ENCODE measurements at places on chromosomes 1 and 21. TPM values are rescaled to one million over a fixed set of nuclear protein-coding genes. Genes with fewer than 3 reads are reported as not detected.

GRCh38 chr1:248807067-248807737 lies 18.5 kb downstream of the SH3BP5L start:
- H3K27me3 ChIP-seq = peaks cover 4% of the 10 kb centered on the region
- H3K4me3 ChIP-seq = no peak overlapping the region
- DNase-seq = no peak
- peaks cover 17% of the 10 kb centered on the region for H3K4me1 ChIP-seq

GRCh38 chr1:3740042-3740441 lies 12.2 kb upstream of the CCDC27 start:
- peaks cover 12% of the 10 kb centered on the region for H3K4me1 ChIP-seq
- no peak overlapping the region for H3K4me3 ChIP-seq
- DNase-seq = no peak
- no peaks in the 10 kb centered on the region for H3K36me3 ChIP-seq

DNA sequence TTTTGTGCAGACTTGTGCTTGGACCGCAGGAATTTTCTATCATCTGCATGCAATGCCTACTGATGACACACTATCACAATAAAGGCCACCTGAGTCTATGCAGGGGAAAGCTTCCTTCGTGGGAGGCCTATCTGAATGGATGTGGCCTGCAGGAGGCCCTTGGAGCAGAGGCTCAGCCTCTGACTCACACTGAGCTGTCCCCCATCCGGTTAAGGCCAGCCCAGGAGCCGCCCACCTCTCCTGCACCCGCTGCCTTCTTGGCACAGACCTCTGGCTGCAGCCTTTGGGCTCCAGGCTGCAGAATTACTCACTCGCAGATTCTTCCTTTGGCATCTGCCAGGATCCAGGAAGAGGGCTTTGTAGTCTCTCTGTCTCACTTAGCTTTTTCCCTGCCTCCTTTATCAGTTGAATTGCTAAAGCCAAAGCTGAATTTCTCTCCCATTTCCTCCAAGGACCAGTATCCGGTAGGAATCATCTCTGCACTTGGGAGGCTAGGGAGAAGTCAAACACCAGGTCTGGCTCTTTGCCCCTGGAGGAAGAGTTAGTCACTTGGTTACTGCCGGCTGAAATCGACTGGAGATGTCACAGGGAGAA lies 65.1 kb upstream of the JUN start:
- peak overlapping the region; percentile 98 for H3K27ac ChIP-seq
- no peaks in the 10 kb centered on the region for H3K27me3 ChIP-seq
- no peaks in the 10 kb centered on the region for H3K36me3 ChIP-seq

- H3K4me3 ChIP-seq = no peak overlapping the region
- peaks cover 4% of the 10 kb centered on the region for H3K27me3 ChIP-seq
Observed at GRCh38 chr1:205677167-205677566, 3.1 kb downstream of the SLC45A3 start.

DNA sequence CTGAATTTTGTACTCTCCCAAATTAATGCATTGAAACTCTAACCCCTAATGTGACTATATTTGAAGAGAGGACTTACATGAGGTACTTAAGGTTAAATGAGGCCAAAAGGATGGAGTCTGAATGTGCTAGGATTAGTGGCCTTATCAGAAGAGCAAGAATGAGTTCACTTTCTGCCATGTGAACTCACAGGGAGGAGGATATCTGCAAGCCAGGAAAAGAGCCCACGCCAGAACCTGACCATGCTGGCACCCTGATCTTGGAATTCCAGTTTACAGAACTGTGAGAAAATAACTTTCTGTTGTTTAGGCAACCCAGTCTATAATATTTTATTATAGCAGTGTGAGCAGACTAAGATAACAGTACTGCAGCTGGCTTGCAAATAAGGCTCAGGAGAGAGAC lies 12.2 kb upstream of the FASLG start:
- peaks cover under 1% of the 10 kb centered on the region for H3K27me3 ChIP-seq
- H3K36me3 ChIP-seq = no peaks in the 10 kb centered on the region
- peaks cover 50% of the 10 kb centered on the region for H3K4me1 ChIP-seq
- H3K27ac ChIP-seq = no peak overlapping the region

DNA sequence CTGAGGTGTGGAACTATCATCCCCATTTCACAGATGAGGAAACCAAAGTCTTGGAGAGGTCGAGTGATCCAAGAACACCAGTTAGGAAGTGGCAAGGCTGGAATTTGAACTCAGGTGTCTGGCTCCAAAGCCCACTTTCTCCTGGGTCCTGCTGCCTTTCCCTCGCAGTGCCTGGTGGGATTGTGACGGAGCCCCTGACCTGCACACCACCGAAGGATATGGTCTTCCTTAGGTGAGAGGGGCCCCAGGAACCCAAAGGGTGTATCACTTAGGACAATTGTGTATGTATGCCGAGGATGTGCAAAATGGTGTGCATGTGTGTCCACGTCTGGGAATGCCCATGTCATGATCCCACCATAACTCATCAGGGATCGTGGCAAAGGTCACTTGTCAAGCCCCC lies 392.7 kb downstream of the MATN1 start:
- H3K4me3 ChIP-seq = no peak overlapping the region
- no peaks in the 10 kb centered on the region for H3K36me3 ChIP-seq
- DNase-seq = no peak
- no peak overlapping the region for H3K27ac ChIP-seq

DNA sequence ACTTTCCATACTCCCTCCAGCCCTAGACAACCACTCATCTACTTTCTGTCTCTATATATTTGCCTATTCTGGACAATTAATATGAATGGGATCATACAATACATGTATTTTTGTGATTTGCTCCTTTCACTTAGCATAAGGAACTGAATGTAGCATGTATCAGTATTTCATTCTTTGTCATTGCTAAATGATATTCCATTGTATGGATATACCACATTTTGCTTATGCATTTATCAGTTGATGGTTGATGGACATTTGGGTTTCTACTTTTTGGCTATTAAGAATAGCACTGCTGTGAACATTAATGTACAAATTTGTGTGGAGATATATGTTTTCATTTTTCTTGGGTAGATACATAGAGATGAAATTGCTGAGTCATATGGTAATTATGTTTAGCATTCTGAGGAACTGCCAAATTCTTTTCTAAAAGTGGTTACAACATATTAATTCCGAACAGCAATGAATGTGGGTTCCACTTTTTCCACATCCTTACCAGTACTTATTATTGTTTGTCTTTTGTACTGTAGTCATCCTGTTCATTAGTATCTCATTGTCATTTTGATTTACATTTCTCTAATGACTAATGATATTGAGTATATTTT lies 121.0 kb downstream of the LRRC40 start:
- no peak overlapping the region for H3K27ac ChIP-seq
- peaks cover 18% of the 10 kb centered on the region for H3K36me3 ChIP-seq
- no peak overlapping the region for H3K4me3 ChIP-seq
- DNase-seq = peak; percentile 13

- H3K4me1 ChIP-seq = peaks cover 16% of the 10 kb centered on the region
- H3K27me3 ChIP-seq = no peaks in the 10 kb centered on the region
- H3K27ac ChIP-seq = no peak overlapping the region
- H3K4me3 ChIP-seq = no peak overlapping the region
- H3K36me3 ChIP-seq = no peaks in the 10 kb centered on the region
Observed at GRCh38 chr1:197463142-197463541, 195.1 kb downstream of the CRB1 start.

GRCh38 chr1:13582713-13583443 lies 754 bp upstream of the PDPN start:
- no peak for DNase-seq
- no peaks in the 10 kb centered on the region for H3K27me3 ChIP-seq
- H3K36me3 ChIP-seq = peaks cover 4% of the 10 kb centered on the region
- no peaks in the 10 kb centered on the region for H3K4me1 ChIP-seq

DNA sequence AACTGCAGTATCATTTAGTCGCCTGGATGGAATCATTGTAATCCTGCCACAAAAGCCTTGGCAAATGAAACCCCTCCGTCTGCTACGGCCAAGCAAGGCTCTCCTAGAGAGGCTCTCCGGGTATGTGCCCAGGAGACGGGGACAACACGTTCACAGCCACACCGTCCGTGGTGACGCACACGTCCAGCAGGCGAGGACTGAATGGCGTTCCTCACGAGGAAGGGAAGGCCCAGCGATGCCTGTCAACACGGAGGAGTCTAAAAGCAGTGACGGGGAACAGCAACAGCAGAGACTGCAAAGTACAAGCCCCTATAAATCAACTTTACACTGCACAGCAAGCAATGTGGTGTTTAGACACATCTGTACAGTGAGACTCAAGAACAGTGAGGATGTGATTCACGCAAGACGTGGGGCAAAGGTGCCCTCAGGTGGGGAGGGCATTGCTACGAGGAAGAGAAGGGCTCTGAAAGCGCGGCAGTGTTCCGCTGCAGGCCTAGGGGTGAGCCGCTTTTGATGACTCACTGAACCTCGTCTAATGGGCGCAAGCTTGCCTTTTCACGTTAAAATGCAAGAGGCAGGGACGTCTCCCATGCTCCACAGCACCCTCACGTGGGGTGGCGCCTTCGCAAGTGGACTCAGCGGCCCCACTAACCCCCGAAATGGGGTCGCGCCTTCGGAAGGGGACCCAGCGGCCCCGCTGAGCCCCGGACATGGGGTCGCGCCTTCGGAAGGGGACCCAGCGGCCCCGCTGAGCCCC lies 6.8 kb downstream of the WRAP73 start:
- H3K4me1 ChIP-seq = peaks cover 4% of the 10 kb centered on the region
- no peaks in the 10 kb centered on the region for H3K36me3 ChIP-seq
- no peak for DNase-seq

DNA sequence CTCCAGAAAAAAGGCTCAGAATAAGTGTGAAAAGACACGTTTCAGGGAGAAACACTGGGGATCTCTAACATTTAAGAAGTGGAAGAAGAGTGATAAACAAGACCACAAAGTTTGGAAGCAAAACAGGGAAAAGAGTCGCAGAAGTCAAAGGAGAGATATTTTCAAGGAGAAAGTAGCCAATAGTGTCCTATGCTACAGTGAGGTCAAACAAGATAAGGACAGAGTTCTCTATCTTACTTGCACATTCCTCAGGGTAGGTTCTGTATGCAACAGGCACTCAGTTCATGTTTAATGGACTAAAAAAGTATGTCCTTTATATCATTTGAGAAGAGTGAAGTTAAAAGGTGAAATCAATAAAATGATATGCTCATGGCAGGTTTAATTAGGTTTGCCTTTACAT lies 13.8 kb upstream of the EDEM3 start:
- H3K27ac ChIP-seq = no peak overlapping the region
- H3K4me3 ChIP-seq = no peak overlapping the region
- peaks cover 4% of the 10 kb centered on the region for H3K27me3 ChIP-seq
- no peaks in the 10 kb centered on the region for H3K36me3 ChIP-seq

DNA sequence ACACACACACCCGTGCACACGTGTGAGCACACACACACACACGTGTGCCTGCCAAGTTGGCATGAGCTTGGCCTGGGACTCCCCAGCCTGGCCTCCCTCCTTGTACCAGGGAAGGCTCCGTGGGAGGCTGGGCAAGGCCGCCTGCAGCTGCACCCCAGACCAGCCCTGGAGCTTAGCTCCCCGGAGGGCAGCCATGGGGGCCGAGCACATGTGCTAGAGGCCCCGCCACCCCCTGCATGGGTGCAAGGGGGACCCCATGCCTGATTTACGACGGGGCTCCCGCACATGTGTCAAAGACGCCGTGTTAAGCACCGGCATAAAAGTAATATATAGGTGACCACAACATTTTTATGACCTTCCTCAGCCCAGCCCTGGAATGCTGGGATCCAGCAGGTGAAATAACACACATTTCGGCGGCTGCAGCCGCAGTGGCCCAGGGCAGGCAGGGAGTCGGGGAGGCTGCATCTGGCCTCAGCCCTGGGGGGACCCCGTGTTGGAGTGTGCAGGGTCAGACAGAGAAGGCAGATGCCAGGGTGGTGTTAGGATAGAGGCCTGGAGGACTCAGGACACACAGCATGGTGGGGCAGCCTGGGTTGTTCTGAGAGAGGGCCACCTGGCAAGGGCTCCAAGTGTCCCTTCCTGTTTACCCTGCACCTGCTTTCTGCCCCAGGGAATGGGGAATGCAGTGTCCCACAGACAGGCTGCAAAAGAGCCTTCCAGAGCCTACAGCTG lies 56.3 kb downstream of the WNT9A start:
- H3K4me1 ChIP-seq = peaks cover 6% of the 10 kb centered on the region
- H3K27ac ChIP-seq = no peak overlapping the region
- no peaks in the 10 kb centered on the region for H3K36me3 ChIP-seq
- H3K4me3 ChIP-seq = no peak overlapping the region
- no peak for DNase-seq

- no peak overlapping the region for H3K4me3 ChIP-seq
- no peaks in the 10 kb centered on the region for H3K36me3 ChIP-seq
- DNase-seq = no peak
- no peaks in the 10 kb centered on the region for H3K4me1 ChIP-seq
Observed at GRCh38 chr1:240956020-240956419, 344.1 kb upstream of the GREM2 start.

DNA sequence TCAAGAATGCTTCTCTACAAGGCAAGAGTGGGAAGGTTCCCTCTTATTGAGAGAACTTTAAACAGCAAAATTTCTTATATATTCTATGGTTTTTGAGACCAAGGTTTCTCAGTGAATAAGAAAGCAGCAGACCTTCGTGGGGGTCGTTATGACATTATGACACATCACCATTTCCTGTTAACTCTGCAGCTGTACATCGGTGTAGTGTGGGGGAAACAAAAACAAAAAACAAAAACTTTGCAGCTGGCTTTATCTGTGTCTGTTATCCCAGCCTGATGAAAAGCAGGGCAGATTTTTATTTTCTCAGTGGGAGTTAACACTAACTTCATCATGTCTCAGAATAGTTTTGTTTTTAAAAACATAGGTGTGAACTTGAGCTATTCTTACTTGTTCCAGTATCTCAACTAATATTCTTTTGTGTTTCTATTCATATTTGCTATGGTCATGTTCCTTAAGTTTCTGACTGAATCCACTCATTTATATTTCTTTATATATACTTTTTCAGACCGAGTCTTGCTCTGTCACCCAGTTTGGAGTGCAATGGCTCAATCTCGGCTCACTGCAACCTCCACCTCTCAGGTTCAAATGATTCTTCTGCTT lies 2.1 kb downstream of the SDE2 start:
- H3K27me3 ChIP-seq = peaks cover 2% of the 10 kb centered on the region
- DNase-seq = no peak
- H3K4me3 ChIP-seq = peak overlapping the region; percentile 97
- peaks cover 36% of the 10 kb centered on the region for H3K4me1 ChIP-seq
- peaks cover 26% of the 10 kb centered on the region for H3K36me3 ChIP-seq

DNA sequence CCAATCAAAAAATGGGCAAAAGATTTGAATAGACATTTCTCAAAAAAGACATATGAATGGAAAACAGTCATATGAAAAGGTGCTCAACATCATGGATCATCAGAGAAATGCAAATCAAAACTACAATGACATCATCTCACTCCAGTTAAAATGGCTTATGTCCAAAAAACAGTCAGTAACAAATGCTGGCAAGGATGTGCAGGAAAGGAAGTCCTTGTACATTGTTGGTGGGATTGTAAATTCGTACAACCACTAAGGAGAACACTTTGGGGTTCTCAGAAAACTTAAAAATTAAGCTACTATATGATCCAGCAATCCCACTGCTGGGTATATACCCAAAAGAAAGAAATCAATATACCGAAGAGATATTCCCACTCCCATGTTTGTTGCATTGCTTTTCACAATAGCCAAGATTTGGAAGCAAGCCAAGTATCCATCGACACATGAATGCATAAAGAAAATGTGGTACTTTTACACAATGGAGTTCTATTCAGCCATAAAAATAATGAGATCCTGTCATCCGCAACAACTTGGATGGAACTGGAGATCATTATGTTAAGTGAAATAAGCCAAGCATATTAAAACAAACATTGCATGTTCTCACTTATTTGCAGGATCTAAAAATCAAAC lies 17.9 kb downstream of the GBP5 start:
- no peaks in the 10 kb centered on the region for H3K36me3 ChIP-seq
- no peaks in the 10 kb centered on the region for H3K4me1 ChIP-seq
- no peak overlapping the region for H3K27ac ChIP-seq
- DNase-seq = no peak
- no peak overlapping the region for H3K4me3 ChIP-seq

The ETNK2 gene
- 3.1 TPM for total RNA-seq

The C1orf141 gene
- not detected for total RNA-seq

The C1QA gene
- total RNA-seq = not detected

The ZNF695 gene
- 0.84 TPM for total RNA-seq

The IARS2 gene
- 98.0 TPM for total RNA-seq

The OR14A2 gene
- total RNA-seq = not detected

The S100A2 gene
- total RNA-seq = 12.7 TPM

All from HFFc6 (cell line).